ENCODE measurements at places on chromosomes 7 and 10.

DNA sequence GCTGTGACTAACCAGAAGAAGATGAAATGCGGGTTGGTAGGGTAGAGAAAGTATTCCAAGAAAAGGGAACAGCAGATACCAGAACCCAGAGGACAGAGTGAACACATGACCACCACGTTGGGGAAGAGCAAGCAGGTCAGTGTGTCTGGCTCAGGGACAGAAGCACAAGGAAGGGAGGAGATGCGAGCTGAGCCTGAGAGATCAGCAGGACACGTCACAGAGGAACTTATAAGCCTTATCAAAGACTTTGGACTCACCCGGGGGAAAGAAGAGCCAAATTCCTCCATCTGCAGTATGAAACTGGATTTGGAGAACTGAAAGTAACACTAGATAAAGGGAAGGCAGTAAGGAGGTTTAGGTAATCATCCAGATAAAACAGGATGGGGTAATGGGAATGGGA, 232.1 kb upstream of the NPVF start:
- no peak for DNase-seq

DNA sequence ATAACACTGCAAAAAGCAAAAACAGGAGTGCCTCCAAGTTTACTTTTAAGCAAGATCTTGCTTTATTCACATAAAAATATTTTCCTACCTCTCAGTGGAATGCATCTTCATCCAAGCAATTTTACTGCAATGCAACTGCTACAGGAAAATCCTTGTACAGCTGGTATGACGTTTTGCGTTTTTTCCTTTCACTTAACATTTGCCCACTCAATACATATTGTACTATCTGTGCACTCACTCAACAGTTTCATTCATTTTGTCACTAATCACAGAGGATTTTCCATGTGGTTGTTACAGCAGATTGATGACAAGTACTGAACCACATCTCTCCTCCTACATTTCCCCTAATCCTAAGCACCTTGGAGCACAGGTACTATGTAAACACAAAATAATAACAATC, 222.0 kb upstream of the IMMP2L start:
- no peak for DNase-seq

DNA sequence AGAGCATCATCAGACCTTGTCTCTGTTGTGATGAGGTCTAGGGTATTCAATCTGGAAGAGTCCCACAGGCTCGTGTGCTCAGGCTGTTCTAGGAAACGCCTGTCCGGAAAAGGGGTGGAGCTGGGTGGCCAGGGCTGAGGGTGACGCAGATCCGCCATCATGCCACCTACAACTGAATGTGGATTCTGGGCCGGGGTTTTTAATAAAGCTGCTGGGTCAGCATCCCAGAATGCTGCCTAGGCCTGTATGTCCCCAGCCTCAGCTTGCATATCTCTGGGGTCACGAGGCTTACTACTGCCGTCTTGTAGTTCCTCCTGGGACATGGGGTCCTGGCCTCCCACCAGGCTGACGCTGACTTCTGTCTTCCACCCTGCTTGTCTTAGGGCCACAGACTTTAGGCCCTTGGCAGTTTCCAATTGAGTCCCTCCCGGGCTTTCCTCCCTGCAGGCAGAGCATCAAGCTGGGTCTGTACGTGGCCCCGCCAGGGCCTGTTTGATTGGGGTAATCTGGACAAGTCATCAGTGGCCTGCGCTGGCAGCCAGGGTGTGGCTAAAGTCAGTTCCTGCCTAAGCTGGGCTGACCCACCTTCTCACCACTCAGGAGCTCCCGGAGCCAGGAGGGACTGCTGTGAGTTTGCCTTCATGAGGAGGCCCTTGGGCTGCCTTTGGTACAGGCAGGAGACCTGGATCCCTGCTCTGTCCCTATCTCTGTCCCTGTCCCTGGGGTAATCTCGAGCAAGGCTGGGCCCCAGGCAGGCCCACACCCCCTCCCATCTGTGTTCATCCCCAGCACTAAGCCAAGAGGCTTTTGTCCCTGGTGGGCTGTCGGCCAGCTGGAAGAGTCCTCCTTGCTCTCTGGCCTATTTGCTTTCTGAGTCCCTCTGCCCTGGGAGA, 79.9 kb downstream of the ZMIZ1 start:
- peak; percentile 66 for DNase-seq

DNA sequence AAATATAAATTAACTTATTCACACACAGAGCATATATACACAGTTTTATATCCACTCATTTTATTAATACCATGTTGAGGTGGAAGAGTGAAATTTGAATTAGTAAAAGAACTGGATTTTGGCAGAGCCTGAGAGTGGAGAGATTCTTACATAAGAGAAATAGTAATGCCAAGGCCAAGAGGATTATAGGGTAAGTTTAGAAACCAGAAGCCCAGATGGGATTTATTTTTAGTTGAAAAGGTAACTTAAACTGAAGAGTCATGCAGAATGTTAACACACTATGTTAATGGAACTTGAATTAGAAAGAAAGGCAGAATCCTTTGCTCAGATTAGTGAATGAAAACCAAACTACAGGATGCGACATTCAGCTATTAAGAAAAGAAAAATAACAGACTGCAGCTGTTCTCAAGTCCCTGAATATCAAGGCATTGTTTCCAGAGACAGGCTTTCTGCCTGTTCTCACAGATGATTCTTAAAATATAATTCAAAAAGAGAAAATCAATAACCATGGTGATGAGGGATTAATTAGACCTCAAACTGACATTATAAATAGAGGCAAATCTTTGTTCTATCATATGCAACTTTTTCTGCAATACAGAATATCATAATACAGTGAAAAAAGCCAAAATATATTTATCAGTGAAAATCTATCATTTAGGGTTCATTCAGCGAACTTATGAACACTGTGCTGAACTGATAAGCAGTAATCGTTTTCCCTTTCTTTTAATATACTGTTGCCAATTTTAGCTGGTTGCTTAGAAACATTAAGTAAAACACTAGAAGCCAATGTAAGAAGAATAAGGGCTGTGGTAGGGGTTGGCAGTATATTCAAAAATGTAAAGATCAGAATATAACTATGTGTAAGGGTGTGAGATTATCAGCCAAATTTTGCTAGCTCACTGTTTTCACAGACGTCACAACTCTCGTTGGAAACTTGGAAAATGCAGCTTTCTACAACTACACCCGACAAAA, 34.4 kb downstream of the HECTD2 start:
- DNase-seq = no peak

- no peak for DNase-seq
These were observed 92.4 kb upstream of the TMEM72 start for GRCh38 chr10:44818701-44819127.

DNA sequence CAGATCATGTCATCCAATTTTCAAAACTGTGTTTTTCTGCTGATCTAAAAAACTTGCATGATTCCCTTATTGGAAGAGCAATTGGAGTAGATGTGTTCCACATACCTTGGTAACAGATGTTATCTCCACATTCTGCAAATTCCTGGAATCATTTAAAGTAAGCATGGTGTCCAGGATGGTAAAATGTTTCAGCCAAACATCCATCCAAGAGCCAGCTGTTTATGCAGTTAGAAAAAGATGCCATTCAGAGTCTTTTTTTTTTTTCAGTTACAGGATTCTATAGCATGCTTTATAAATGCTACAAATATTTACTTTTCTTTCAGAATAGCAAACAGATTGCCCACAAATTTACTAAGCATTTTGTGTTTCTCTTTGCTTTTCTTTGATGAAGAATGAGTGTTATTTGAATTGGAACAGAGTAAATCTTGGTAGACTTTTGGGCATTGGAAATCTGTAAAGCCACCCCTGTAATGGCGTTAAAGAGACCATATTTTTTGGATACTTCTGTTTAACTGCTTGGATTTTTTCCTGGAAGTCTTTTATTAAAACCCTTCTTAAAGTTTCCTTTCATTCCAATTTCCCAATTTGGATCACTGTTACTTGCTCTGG, 149.8 kb downstream of the GNAT3 start:
- no peak for DNase-seq

DNA sequence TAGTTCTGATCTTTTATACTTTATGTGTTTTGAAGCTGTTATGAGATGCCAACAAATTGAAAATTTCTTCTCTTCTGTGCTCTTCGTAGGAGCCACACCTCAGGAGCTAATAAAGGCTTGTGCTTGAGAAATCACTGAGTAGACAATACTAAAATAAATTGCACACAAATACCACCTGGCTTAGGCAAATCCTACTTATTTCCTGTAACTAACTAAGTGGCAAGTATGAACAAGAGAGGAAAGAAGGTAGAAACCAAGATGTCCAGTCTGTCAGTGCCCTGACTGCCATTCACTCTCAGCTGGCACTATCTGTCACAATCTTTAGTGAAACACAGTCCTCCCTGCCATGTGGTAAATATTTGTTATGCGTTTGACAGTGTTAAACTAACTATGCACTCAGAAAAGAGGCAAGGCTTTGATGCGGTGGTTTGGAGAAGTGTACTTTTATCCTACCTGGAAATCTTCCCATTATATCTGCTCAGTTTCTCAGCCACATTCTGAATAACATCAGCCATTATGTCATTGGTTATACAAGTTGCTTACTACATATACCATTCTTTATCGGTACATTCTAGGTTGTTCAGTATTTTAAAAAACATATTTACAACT, 293.4 kb upstream of the VWC2 start:
- no peak for DNase-seq

- peak; percentile 29 for DNase-seq
These were observed 20.4 kb downstream of the CCDC71L start for GRCh38 chr7:106640368-106641141.

GRCh38 chr10:102451105-102451969, at the start of gene C10orf95:
Gene C10orf95, minus strand, starts transcription at chr10:102451543. Its CDS starts 450 bp downstream, at chr10:102451093.
- DNase-seq = no peak

GRCh38 chr10:73083221-73083620, 13.4 kb downstream of the P4HA1 start:
- DNase-seq = no peak

- no peak for DNase-seq
These were observed 148.6 kb upstream of the LAMB4 start for GRCh38 chr7:108278776-108279175.

DNA sequence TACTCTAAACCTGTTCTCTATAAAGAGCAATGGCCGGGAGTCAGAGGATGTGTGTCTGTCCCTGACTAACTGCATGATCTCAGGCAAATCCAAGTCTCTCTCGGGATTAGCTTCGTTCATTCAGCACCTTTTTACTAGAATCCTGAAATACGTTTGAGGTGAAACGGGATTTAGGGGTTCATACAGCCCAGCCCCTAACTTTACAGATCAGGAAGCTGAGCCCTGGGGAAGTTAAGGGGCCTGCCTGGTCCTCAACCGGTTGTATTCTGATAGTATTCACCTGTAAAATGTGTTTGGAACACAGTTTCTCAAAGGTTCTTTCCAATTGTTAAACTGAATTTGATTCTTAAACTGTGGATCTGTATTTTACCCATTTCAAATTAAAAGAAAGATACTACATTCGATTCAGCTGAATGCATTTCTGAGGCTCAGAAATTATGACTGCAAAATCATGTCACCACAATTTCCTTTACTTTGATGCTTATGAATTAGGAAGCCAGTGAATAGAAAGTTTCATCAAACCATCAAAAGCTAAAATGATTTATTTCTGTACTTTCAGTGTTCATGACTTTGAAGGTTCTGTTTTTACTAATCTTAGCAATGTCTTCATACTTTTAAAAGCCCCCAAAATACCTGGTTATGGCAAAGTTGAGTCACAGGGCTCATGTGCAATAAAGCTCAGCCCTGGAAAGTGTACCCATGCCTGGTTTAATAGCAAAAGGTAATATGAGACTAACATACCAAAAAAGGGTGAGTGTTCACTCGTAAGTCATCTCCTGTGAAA, 28.9 kb upstream of the EZH2 start:
- no peak for DNase-seq

GRCh38 chr7:131112431-131112830, 215.2 kb upstream of the MKLN1 start:
- DNase-seq = no peak

- DNase-seq = no peak
These were observed 178.5 kb downstream of the GNAI1 start for GRCh38 chr7:80313067-80313626.

- no peak for DNase-seq
These were observed 270.7 kb downstream of the SEMA3D start for GRCh38 chr7:84916161-84916560.

- DNase-seq = no peak
These were observed 67.2 kb downstream of the CAMK1D start for GRCh38 chr10:12416344-12417050.

- peak; percentile 75 for DNase-seq
These were observed 2.4 kb upstream of the UBE3C start for GRCh38 chr7:157136372-157136771.

DNA sequence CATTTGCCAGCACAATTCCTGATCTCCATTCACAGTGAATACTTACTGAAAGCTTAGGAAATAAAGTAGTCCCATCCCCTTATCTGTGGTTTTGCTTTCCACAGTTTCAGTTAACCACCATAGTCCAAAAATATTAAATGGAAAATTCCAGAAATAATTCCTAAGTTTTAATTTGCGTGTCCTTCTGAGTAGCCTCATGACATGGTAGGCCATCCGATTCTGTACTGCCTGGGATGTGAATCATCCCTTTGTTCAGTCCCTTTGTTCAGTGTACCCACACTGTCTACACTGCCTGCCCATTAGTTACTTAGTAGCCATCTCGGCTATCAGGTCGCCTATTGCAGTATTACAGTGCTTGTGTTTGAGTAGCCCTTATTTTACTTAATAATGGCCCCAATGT, 14.2 kb downstream of the RAB11FIP2 start:
- peak; percentile 32 for DNase-seq

GRCh38 chr7:32347244-32347828, 142.8 kb downstream of the LSM5 start:
- peak; percentile 22 for DNase-seq

DNA sequence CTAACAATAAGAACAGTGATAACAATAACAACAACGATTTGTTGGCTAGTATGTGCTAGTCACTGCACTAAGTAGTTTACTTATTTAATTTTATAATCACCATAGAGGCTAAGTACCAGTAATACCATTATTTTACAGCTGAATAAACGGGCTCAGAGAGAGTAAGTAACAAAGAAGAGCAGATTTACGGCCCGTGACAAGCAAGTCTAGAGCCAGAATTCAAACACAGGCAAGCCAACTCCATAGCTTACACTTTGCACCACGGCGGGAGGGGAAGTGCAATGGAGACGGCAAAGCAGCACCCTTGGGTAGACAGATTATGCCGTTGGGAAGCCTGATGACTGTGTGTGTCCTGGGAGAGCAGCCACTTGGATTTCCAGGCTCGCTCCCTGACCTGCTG, 1.2 kb upstream of the OR6V1 start:
- DNase-seq = no peak

DNA sequence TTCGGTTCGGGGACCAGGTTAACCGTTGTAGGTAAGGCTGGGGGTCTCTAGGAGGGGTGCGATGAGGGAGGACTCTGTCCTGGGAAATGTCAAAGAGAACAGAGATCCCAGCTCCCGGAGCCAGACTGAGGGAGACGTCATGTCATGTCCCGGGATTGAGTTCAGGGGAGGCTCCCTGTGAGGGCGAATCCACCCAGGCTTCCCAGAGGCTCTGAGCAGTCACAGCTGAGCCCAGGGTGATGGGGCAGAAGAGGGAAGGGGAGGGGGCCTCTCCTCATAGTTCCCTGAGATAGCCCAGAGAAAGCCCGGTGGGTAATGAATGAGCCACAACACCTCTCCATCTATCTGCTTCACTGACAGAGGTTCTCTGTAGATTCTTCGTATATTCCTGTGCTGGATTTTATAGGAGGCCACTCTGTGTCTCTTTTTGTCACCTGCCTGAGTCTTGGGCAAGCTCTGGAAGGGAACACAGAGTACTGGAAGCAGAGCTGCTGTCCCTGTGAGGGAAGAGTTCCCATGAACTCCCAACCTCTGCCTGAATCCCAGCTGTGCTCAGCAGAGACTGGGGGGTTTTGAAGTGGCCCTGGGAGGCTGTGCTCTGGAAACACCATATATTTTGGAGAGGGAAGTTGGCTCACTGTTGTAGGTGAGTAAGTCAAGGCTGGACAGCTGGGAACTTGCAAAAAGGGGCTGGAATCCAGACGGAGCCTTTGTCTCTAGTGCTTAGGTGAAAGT, 16.4 kb downstream of the PRSS2 start:
- DNase-seq = no peak

Data from RPMI7951 (cell line).